ENCODE measurements at places on chromosomes 5 and 9.

GRCh38 chr5:148445578-148445977 is 61.8 kb downstream of the FBXO38 start:
- no peak for DNase-seq

- no peak for DNase-seq
These were observed 1.7 kb downstream of the FKBP15 start for GRCh38 chr9:113219186-113219936.

GRCh38 chr5:67004730-67005350 is 191.8 kb downstream of the CD180 start:
- no peak for DNase-seq

- no peak for DNase-seq
These were observed 2.8 kb upstream of the SARDH start for GRCh38 chr9:133740911-133741310.

DNA sequence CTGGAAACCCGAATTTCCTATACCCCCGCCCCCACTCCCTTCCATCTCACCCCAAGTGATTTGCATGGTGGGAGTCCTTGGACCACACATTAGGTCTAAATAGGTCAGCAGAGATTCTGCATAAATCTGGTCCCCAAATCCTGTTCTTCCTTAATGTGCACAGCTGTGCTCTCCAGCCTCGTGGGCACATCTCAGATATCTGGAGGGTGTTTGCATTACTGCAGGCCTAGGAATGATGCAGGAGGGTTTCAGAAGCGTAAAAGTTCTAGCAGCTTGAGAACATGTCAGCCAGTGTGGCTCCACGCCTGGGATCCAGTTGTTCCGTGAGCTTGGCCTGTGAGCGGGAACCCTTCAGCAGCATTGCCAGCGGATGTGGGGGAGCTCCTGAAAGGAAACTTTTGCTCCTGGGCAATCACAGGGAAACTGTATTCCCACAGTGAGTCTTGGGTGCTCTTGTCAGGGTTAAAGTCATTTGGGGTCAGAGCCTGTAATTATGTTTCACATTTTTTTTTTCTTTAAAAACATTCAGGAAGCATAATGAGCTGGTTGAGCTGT is 12.9 kb downstream of the ARHGAP26 start:
- no peak for DNase-seq

Measured in 8988T (cell line).